Activated naive CD8-positive, alpha-beta T cell treated with anti-CD3 and anti-CD28 coated beads for 36 hours (primary cell): ENCODE measurements at places on chromosomes 7 and 10.

GRCh38 chr10:124703372-124703771 lies 40.8 kb downstream of the FAM53B start:
- no peak for DNase-seq

- DNase-seq: no peak
Observed at GRCh38 chr7:102119925-102120324, 166.7 kb upstream of the SH2B2 start.

GRCh38 chr7:42869131-42870020 lies 42.5 kb downstream of the C7orf25 start:
- peak; percentile 60 for DNase-seq

- no peak for DNase-seq
Observed at GRCh38 chr10:16271571-16271970, 165.2 kb upstream of the PTER start.

GRCh38 chr7:33040803-33041516 lies 21.6 kb downstream of the NT5C3A start:
- DNase-seq: peak; percentile 51

GRCh38 chr7:82017334-82017943 lies 247.6 kb upstream of the HGF start:
- DNase-seq: no peak

DNA sequence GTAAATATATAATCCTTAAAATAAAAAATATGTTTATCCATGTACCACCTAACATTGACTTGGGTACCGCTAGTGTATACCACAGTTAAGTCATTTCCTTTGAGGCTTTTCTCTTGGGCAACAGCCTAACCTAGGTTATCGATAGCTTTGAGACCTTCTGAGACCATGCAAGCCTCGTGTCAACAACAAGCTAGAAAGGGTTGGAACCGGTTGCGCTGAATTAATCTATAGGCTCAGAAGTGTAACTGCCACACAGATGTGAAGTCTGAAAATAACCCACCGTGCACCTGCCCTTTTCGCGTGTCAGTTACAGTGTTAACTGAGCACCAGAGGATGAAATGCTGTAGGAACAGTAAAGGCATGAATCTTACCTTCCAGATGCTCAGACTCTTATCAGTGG lies 59.8 kb downstream of the ARID5B start:
- no peak for DNase-seq

DNA sequence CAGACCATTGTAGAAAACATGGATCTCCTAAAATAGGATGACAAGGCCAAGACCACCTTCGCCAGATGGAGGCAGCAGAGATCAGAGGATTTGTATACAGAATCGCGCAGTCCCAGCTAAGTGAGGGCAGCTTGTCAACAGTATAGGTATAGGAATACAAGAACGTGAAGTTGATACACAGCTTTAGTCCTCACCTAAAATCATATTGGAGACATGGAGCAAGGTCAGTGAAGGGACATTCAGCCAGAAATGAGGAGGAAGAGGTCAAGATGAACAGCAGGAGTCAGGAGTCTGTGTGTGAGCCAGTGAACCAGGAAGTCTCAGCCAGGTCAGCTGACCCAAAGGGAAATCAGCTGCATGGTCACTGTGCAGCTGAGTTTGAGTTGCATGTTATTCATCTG lies 263.4 kb upstream of the PRKCQ start:
- DNase-seq: no peak

DNA sequence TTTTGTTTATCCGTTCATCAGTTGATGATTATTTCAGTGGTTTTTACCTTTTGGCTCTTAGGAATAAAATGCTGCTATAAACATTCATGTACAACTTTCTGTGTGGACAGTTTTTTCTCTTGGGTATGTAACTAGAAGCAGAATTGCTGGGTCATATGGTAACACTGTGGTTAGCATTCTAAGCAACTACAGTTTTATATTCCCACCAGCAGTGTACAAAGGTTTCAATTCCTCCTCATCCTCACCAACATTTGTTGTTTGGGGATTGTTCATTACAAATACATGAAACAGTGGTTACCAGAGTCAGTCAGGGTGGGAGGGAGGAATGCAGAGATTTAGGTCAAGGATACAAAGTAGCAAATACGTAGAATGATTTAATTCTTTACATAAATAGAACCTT lies 97.0 kb downstream of the NPSR1 start:
- no peak for DNase-seq

DNA sequence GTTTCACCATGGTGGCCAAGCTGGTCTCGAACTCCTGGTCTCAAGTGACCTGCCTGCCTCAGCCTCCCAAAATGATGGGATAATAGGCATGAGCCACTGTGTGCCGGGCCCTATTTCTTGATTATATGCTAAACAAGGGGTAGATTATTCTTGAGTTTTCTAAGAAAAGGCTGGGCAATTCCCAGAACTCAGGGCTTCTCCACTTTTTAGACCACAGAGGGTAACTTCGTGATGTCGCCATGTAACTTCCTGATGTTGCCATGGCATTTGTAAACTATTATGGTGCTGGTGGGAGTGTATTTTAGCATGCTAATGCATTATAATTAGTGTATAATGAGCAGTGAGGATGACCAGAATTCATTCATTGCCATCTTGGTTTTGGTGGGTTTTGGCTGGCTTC lies 35.8 kb downstream of the OTUD1 start:
- no peak for DNase-seq

DNA sequence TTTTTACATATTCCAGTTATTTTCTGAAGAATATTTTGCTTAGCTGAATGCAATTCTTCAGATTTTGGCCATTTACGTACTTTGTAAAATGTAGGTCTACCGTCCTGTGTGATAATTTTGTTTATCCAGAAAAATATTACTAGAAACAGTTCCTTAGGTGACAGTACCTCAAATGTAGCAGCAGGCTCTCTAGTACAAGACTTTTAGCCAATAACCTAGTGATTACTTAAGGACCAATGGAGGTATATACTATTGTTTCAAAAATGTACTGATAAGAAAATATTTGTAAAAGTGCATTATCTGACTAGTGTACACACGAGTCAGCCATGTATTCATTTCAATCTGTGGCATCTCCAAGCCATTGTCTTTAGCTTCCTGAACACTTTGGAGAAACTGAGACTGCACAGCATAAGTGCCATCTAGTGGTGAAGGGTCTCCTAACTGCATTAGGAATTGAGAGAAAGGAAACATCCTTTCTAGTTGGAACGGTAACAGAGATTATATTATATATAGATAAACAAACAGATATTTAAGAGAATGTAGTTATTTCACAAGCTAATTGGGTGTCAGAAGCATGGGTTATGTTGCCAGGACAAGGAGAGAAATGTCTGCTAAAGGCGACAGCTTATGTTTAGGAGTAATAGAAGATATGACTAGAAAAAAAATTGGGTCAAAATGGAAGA lies 23.7 kb downstream of the RTKN2 start:
- peak; percentile 32 for DNase-seq

DNA sequence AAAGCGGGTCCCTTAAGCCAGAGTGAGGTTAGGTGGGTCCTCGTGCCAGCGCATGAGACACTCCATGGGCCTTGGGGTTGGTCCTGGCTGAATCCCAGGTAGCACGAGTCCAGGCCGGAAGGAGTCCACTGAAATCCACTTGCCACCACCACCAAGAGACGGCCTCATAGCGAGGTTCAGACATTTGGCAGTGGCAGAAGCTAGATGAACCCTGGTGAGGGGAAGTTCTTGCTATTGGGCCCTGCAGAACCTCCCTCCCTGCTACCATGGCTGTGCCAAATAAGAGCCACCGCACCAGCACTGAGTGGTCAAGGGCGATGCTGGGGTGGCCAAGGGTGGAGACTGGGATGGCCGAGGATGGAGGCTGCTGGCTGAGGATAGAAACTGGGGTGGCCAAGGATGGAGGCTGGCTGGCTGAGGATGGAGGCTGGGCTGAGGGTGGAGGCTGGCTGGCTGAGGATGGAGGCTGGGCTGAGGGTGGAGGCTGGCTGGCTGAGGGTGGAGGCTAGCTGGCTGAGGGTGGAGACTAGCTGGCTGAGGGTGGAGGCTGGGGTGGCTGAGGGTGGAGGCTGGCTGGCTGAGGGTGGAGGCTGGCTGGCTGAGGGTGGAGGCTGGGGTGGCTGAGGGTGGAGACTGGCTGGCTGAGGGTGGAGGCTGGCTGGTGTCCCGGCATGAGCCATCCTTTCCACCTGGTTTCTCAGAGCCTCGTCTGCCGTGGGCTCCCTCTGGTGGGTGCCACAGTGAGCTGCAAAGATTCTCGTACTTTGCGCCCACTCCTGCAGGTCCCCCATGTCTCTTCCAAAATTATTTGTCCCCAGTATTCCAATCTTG lies 88.2 kb downstream of the ELFN1 start:
- DNase-seq: peak; percentile 40
